ENCODE measurements at places on chromosomes 3 and 15.

DNA sequence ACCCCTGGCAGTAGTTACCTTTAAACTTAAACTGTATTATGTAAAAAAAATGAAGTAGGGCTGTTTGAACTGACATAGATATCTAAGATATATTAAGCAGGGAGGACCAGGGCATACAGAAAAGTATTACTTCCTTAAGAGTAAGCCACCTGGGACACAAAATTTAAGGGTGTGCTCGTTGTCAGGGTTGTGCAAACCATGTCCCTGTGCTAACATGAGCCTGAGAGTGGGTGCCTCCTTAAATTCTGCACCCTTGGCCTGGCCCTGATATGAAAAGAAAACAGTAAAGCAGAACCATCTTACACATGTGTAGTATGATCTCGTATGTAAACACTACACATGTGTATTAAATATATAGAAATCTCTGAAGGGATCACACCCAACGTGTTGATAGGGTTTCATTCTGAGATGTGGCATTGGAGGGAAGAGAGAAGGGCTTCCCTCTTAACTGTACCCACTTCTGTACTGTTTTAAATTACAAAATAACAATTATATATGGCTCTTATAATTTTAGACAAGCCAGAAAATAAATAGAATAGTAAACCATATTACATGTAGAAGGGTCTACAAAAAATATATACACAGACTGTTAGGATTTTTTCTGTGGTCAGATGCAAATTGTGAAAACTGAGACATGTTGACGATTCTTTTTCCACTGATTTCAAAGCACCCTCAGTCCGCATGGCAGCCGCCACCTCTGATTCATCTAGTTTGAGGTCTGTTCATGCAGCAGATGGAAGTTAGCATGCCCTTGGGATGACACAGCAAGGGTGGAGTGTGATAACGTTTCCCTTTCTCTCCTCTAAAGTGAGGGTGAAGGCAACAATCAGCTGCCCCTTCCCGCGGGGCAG lies 400.8 kb upstream of the PROK2 start:
- peak; percentile 84 for DNase-seq

- DNase-seq, result no peak
These were observed 674.8 kb downstream of the TBL1XR1 start for GRCh38 chr3:176522436-176522835.

- DNase-seq, result no peak
These were observed 65.4 kb upstream of the ITGA11 start for GRCh38 chr15:68497206-68497910.

DNA sequence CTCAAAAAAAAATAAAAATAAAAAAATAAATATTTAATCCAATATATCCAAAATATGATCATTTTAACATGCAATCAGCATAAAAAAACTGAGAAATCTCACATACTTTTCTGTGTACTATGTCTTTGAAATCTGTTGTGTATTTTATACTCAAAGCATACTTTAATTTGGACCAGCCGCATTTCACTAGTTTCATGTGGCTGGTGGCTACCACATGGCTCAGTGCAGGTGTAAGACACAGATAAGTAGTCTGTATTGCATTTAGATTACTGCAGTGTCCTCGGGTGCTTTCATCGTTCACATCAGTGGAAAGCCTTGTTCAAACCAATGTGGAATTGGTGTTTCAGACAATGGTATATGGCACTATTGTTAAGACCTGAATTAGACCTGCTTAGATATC lies 11.0 kb downstream of the CRTC3 start:
- DNase-seq, result no peak

- DNase-seq, result no peak
These were observed 241.8 kb downstream of the ADAMTS17 start for GRCh38 chr15:100099976-100100375.

GRCh38 chr3:52234516-52235447 lies 4.2 kb downstream of the TWF2 start:
- DNase-seq, result no peak

DNA sequence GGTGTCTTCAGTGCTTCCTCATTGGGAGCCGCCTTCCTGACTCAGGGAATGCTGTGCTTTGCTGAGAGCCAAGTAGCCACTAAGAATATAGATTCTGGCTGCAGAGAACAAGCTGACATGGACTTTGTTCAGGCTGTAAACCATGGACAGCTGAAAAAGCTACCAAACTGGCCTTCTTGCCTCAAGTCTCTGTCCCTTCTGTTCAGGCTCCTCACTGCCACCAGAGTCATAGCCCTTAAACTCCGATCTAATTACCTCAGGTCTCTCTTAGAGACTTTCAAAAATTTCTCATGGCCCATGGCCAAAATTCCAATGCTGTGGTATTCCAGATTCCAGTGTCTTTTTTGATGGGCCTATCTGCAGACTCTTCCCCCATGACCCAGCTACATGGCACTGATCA lies 19.4 kb upstream of the PTX3 start:
- DNase-seq, result no peak

- no peak for DNase-seq
These were observed 53.3 kb downstream of the FAM174B start for GRCh38 chr15:92602267-92602593.

- DNase-seq, result peak; percentile 40
These were observed 41.0 kb downstream of the MBNL1 start for GRCh38 chr3:152309535-152310307.

DNA sequence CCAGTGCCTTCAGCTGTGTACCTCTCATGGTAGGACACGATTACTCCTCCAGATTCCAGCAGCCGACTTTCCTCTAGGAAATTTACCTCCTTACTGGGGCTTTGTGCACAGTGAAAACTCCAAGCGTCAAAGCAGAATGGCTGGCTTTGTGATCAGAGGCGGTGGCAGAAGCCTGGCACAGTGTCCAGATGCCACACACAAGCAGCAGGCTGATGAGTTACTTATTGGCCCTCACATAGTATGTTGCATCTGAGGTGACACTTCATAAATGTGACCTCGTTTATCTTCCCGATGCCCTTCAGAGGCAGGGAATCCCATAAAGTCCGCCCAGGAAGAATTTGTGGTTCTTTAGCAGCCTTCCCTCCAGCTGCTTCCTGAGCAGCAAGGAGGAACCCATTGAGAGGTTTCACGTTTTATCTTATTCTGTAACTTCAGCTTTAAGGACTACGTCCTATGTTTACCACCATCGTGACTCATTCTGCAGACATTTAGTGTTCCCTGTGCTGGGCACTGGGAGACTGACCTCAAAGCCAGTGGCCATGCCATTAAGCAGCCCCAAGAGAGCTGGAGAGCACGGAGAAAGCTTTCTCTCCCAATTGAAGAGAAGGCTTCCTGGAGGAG lies 107.1 kb upstream of the C15orf61 start:
- DNase-seq, result peak; percentile 46

DNA sequence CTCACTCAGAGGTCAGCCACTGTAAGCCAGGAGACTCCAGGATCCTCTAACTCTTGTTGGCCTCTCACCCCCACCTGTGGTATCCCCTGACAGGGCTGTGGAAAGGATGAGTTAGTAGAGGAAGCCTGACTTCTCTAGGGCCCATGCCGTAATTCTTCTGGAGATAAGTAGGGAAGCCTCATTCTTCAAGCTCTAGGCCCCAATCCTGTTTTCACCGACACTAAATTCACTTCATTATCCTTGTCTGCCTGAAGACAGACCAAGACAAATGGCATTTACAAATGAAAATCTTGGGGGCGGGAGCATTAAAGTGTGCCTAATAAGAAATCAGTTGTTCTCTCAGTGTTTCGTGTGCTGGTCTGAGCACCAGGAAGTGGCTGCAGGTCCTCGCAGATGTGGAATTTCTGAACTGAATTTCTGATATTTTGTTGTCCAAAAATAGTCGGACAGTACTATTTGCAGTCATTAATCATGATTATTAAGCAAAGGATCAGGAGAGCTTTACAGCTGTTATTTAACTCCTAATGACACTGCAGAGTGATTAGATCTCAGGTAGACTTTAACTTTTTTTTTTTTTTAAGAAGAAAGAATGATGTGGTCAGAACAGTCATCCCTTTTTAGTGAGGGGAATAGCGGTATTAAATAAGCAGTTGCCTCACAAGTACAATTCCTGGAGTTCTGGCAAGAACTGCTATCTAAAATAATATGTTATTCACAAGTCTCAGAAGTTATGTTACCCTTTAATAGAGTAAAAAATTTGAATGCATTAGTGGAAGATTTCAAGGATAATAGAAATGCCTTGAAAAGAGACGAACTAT lies 58.4 kb downstream of the RBMS3 start:
- no peak for DNase-seq
